NCI-H748 treated with DMSO at 0.1 percent for 48 hours (cell line): ENCODE measurements at places on chromosomes 5 and 9.

DNA sequence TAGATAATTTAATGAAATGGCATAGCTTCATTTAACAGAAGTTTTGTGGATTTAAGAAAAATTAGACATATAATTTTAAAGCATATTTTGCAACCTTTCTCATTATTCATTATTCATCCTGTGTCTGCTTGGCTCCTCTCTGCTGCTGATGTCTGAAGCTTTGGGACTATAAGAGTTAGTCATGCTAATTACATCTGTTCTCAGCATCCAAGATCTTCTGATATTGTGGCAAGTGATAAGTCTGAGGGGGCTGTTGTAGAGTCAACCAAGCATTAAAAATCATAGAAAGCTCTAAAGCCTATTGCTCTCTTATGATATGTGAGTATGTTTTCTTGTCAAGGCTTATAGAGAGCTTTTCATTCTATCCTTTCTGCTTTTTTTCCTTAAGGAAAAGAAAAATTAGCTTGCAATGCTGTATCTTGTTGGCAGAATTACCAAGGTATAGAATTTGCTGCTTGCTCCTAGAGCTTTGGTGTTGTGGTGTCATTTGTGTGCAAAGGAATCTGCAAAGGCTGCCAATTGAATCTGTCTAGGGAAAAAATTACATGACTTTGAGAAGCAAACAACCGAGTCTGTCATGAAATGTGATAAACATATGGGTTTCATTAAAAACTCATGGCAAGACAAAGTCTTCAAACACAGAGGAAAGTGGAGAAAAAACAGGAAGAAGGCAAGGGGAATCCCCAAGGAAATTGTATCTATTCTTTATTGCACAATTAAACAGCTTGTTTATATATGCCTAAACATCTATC lies 156.1 kb upstream of the DAB2 start:
- no peak for DNase-seq

GRCh38 chr9:131943351-131943841 lies 136.3 kb downstream of the MED27 start:
- no peak for DNase-seq

- DNase-seq: no peak
These were observed 442.0 kb upstream of the MEF2C start for GRCh38 chr5:89324990-89325389.

GRCh38 chr9:92986176-92987119 lies 39.1 kb downstream of the FGD3 start:
- DNase-seq: no peak

- no peak for DNase-seq
These were observed 14.1 kb downstream of the FOXD1 start for GRCh38 chr5:73434461-73434860.

GRCh38 chr5:10090074-10090473 lies 159.6 kb downstream of the ATPSCKMT start:
- no peak for DNase-seq

DNA sequence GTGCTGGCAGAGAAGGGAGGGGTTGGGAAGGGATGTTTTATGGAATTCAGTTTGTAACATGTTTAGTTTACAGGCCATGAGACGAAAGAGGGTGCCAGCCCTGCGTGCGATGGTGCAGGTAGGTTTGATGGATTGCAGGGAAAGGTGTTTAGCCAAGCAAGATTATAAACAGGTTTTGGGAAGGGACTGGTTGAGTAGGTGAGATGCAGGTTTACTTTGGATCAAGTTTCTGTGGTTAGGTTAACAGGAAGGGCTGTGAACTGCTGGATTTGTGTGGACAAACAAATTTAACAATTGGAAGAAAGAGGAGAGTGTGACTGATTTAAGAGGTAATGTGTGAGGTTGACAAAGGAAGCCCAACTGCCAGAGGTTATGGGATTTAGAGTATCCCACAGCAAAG lies 32.6 kb upstream of the GPX3 start:
- DNase-seq: no peak

GRCh38 chr5:35098214-35098613 lies 50.5 kb upstream of the AGXT2 start:
- DNase-seq: no peak

GRCh38 chr5:66230551-66230950 lies 86.5 kb downstream of the SREK1 start:
- DNase-seq: peak; percentile 14

GRCh38 chr9:33465596-33466564 lies 7.8 kb downstream of the NOL6 start:
- DNase-seq: no peak

DNA sequence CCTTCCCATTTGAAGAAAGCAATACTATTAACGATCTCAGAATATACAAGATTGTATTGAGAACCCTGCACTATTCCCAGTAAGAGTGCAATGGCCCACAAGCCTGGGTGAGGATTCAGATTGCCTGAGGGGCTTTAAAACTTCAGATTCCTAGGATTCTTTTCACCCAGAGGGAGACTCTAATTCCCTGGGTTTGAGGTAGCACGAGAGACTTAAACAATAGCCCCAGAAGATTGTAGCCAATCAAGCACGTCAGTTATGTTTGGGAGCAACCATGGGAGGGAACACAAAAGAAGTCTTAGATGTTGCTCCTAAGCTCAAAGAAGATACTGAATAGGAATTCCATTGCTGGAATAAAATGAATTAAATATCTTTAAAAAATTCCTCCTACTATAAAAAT lies 17.9 kb downstream of the MRPS27 start:
- no peak for DNase-seq

DNA sequence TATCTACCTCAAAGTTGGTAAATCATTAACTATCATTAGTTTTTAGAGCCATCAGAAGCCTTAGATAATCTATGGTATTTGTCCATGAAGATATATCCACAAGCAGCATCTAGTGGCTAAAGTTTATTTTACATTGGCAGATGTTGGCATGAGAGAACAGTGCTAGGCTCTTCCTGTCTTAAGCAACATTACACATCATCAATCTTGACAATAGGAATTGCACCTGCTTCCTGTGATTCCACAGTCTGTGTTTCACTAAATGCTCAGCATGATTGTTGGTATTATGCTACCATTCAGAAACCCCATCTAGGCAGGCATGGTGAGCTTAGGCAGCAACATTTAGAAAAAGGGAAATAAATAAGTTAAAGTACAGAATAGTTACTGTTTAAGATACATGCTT lies 246.6 kb downstream of the SLCO4C1 start:
- DNase-seq: peak; percentile 82

GRCh38 chr9:129752900-129753729 lies at the start of gene PTGES:
TSS of gene PTGES (minus strand) at chr9:129753042. CDS start at chr9:129753012, 30 bp downstream.
- peak; percentile 3 for DNase-seq

- no peak for DNase-seq
These were observed 14.7 kb upstream of the RAB14 start for GRCh38 chr9:121216271-121216805.

DNA sequence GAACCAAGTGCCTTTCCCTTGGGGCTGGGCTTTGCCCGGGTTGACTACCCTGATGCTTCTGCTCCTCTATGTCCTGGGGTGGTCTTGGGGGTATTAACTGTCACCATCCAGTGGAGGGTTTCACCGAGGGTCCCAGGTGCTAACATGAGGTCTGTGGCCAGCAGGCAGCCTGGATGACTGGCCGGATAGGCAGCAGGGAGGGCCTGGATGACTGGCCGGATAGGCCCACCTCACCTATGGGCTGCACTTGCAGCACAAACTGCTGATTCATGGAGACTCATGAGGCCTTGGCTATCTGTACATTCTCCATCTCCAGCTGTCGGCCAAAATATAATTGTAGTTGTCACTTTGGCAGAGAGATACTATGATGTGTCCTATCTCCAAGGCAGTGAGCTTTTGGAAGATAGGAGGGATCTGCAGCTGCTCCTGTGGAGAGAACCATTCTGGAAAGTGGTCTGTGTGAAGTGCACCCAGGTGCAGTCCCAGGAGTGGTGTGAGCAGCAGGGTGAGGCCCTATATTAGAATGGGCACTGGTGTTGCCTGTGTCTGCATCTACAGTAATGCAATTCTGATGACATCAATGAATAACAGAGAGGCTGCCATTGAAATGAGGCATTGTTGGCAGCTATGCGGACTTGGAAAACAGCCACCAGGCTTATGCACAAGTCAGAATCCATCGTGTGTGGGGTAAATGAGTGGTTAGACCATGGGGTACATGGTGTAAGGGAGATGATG lies 26.3 kb upstream of the CDKN2AIPNL start:
- DNase-seq: no peak

DNA sequence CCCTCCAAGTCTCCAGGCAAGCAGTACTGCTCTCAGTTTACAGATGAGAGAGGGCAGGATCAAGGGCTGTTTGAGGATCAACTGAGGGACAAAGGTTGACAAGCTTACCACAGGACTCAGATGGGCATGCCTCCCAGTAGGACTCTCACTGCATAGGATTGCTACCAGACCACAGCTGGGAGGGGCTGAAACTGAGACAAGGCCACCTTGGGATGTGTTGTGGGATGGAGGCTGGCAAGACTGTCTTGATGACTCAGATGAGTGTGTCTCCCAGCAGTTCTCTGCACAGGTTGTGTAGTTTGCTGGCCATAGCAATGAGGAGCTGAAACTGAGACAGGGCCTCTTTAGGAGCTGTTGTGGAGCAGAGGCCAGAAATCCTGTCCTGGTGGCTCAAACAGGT lies 222.2 kb upstream of the IRX1 start:
- DNase-seq: no peak
